ENCODE measurements at places on chromosomes 2 and 18. TPM values are rescaled to one million over a fixed set of nuclear protein-coding genes. Genes with fewer than 3 reads are reported as not detected.
A peak's percentile ranks its signal among the peaks of the same experiment; 100 is the strongest.

GRCh38 chr2:154591294-154591820, 107.1 kb upstream of the KCNJ3 start:
- no peak for DNase-seq

Gene CPO
- total RNA-seq: not detected

DNA sequence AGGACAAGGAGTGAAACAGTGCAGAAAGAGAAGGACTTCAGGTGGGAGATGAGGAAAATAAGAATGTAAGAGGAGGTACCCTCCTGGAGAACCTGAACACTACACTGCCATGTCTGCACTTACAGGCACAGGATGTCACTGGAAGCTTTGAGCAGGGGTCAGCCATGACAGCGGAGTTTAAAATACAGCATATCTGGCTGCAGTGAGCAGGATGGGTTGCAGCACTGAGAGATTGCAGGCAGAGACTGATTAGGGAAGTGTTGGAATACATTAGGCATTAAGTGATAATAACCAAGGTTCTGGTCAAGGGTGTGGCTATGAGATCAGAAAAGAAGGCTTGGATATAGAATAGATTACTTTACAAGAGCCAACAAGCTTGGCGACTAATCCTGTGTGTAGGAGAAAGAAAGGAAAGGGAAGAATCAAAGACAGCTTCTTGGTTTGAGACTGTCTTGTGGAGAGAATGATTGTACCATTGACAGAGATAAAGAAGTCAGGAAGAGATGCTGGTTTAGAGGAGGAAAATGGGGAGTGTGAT, 171.1 kb upstream of the RBMS1 start:
- no peak for DNase-seq

DNA sequence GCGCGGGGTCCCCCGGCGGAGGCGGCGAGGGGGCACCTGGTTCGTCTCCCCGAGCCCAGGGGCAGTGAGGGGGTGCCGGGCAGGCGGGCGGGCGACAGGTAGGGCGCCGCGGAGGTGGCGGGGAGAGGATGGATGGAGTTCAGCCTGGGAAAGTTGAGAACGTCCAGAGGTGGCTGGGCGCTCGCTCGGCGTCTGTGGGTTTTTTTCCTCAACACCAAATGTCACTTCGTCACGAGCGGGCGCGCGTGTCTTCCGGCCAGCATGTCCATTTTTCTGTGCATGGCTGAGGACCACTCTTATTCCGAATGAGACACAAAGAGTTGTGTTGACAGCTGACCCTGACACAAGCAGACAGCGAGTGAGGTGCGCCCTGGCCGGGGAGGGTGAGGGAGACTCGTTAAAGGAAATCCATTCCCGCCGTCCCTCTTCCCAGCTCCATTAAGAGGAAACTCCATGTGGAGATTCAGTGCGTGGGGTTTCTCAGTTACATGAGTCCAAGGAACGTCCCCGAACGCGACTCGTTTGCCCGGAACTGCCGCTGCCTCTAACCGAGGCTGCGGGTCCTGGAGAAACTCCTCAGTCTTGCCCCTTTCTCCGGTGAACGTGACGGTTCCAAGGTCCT, 859 bp downstream of the GREB1L start:
- no peak for DNase-seq

Gene UGT1A10
- total RNA-seq: not detected

GRCh38 chr18:29753379-29753778, 1289.2 kb downstream of the DSC3 start:
- no peak for DNase-seq

- no peak for DNase-seq
Observed at GRCh38 chr2:8015848-8016600, 665.8 kb upstream of the ID2 start.

GRCh38 chr2:143334837-143335236, 205.6 kb downstream of the ARHGAP15 start:
- no peak for DNase-seq

Gene PROKR1
- not detected for total RNA-seq

DNA sequence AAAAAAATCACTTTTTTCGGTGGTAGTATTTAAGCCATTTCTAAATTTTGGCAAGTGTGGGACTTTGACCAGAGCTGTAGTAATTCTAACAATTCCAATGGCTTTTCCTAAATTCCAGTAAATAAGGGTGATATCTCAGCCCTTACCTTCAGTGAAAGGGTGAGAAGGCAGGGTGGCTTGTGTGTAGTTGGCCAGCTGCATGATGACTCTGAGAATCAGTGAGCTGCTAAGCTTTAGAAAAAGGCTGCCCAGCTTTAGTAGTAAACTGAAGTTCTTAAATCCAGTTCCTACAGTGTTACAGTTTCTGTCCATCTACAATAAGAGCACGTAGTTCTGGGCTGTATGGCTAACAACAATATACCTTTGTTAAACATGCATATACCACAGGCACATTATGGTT, 42.0 kb downstream of the OXER1 start:
- DNase-seq: no peak

GRCh38 chr2:144261336-144261735, 258.6 kb downstream of the ZEB2 start:
- DNase-seq: no peak

GRCh38 chr2:2142345-2142744, 188.7 kb downstream of the MYT1L start:
- no peak for DNase-seq

Gene PAPOLG
- 12.7 TPM for total RNA-seq

Gene DNAJC5G
- not detected for total RNA-seq

GRCh38 chr2:48249025-48249424, 280.9 kb upstream of the STON1 start:
- DNase-seq: no peak

GRCh38 chr2:46098621-46099062, 198.6 kb upstream of the EPAS1 start:
- DNase-seq: no peak

GRCh38 chr18:50192995-50193795, 1.8 kb downstream of the MYO5B start:
- DNase-seq: no peak

DNA sequence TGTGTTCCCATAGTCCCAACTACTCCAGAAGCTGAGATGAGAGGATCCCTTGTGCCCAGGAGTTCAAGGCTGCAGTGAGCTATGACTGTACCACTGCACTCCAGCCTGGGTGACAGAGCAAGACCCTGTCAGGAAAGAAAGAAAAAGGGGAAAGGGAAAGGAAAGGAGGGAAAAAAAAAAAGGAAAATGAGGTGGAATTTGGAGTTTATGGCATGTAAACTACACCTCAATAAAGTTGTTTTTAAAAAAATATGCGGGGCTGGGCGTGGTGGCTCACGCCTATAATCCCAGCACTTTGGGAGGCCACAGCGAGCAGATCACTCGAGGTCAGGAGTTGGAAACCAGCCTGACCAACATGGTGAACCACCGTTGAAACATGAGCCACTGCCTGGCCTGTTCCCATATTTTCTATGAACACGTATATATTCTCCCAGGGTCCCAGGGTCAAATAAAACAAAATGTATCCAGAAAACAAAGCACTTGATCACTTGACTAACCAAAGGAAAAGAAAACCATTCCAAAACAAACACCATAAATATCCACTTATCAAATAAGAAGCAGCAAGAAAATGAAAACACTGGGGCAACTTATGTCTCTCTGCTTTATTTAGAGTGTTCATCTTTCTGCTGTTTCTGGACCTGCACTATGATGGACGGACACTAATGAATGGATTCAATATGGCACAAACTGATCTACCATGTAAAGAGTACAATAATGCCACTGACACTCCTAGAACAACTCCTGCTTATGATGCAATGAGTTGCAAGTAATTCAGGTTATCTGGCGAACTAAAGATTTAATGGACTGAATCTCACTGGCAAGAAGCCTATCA, 56.8 kb downstream of the ASXL2 start:
- DNase-seq: no peak

GRCh38 chr2:20048488-20049448, 2.7 kb downstream of the LAPTM4A start:
- DNase-seq: no peak

DNA sequence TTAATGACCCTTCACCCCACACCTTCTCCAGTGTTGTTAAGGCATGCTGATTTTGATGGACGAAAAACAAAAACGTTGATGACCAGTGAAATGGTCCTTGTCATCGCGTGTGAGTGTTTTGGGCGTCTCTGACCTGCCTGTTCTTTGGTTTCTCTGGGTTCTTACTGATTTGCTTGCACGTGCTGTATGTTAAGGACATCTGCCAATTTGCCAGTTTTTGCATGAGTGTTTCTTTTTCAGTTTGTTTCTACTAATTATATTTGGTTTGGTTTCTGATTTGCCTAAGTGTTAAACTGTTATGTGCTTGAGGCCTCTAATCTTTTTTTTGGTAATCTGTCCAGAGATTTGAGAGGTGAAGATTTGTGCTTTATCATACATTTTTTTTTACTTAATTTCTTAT, 14.6 kb downstream of the TRAF3IP1 start:
- DNase-seq: no peak

Gene NEU2
- not detected for total RNA-seq

- DNase-seq: peak; percentile 82
Observed at GRCh38 chr2:128273469-128274081, 45.1 kb downstream of the HS6ST1 start.

- no peak for DNase-seq
Observed at GRCh38 chr2:64562148-64562784, 38.1 kb downstream of the AFTPH start.

Gene SSB
- total RNA-seq: 95.1 TPM
